ENCODE measurements at places on chromosomes 11 and 22.
A peak's percentile ranks its signal among the peaks of the same experiment; 100 is the strongest.

- DNase-seq = no peak
Observed at GRCh38 chr11:60396382-60396781, at the start of gene MS4A14. Gene MS4A14, plus strand, starts transcription at chr11:60396459. Its CDS starts 120 bp downstream, at chr11:60396579.

DNA sequence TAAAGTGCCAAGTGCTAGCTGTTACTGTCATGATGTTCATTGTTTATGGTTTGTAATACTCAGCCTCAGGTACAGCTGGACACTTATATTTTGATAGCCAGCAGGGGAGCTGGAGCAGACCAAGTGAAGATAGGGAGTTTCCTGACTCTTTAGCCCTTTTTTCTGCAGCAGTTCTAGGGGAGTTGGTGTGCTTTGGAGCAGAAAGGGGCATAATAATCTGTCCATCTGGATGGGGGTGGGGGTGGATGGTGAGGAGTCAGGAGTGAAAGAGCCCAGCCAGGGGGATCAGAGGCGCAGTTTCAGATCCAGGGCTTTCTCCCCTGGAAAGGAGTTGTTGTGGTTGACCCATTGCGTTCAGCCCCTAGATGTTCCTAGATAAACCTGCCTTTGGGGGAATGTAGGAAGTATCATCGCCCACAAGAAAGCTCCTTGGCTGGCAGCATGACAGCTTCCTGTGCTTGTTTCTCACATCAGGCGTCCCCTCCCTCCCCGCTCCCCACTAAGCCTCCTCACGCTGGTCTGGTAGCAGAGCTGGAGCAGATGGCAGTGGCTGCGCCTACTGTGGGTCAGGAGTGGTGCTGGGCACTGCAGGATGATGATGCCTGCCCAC lies 41.9 kb downstream of the MED15 start:
- no peak for DNase-seq

GRCh38 chr11:35683728-35684339 lies 21.3 kb downstream of the TRIM44 start:
- no peak for DNase-seq

GRCh38 chr11:13899603-13900002 lies 62.9 kb upstream of the SPON1 start:
- no peak for DNase-seq

DNA sequence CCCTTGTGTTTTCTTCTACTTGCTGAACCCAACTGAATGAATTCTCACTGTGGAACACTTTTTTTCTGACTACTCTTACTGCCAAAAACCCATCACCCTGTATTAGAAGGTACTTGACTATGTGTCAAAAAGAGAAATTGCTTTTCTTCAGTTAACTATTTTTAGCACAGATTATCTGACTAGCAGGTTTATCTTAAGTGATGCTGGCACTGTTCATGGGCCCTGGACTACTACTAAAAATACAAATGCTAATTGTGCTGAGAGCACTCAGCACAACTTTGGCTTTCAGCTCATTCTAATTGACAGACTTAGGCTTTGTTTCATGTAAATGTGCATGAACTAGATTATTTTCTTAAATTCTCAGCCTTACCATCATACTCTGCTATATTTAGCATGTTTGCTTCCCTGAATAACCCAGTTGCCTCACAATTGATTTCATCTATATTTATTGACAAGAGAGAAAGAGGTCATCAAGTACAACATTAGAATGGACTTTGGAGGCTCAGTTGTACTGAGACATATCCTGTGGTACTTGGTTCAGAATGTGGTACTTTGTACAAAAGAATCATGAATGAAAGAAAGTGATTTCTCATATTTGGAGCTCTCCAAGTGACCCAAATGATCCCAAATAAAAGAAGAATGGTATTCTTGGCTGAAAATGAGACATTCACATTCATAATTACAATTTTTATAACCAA lies 478.3 kb downstream of the KCNA4 start:
- DNase-seq = no peak

GRCh38 chr11:93849751-93850593 lies 446 bp downstream of the VSTM5 start:
- no peak for DNase-seq

- peak; percentile 41 for DNase-seq
Observed at GRCh38 chr11:84817998-84818397, 809.1 kb downstream of the DLG2 start.

Data from skeletal muscle cell (primary cell).